Stimulated activated CD4-positive, alpha-beta T cell treated with anti-CD3 and anti-CD28 coated beads, Interleukin-12 subunit alpha, Interleukin-12 subunit beta, amount 100 ng/mL, for 48 hours (primary cell): ENCODE measurements at places on chromosomes 4 and X.

DNA sequence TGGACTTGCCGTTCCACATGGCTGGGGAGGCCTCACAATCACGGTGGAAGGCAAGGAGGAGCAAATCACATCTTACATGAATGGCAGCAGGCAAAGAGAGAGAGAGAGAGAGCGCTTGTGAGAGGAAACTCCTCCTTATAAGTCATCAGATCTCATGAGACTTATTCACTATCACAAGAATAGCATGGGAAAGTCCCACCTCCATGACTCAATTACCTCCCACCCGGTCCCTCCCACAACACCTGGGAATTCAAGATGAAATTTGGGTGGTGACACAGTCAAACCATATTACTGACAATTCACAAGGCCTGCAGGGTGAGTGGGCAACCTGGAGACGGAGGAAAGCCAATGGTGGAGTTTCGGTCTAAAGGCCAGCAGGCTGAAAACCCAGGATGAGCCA, 394.3 kb upstream of the TRAM1L1 start:
- no peak for DNase-seq

- DNase-seq, result no peak
Measured at GRCh38 chrX:119880076-119880475, 8.4 kb downstream of the NDUFA1 start.

DNA sequence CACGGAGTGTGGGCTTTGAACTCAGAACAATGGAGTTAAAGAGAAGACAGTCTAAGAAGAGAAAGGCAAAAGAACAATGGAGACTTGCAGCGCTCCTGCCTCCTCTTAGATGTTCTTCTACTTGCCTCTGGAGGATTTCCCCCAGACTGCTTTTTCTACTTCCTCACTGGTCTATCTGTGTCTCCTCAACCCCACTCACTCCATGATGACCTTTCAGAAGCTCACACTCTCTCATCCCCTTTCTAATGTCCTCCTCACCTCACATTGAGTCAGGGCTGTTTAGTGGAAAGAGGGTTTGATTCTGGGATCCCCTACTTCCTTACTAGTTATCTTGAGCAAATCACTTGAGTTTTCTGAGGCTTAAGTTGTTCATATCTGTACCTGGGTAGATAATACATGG, 12.2 kb upstream of the HERC6 start:
- no peak for DNase-seq

- no peak for DNase-seq
Measured at GRCh38 chrX:136754651-136755050, 26.1 kb downstream of the ARHGEF6 start.

DNA sequence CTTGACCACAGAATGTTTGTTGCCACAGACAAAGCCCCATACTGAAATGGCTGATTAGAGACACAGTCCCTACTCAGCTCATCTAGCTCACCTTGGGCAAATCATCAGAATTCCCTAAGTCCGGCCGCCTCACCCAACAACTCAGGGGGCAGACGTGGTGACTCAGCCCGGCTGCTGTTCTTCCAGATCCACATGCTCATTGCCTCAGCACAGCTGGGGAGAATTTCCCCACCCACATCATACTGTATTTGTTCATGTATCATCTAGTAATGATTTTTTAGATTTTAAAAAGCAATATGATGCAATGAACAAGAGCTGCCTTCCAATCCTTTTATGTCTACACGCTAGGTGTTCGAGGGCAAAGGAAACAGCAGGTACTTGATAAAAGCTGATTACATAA, 333.8 kb upstream of the TENM3 start:
- no peak for DNase-seq

GRCh38 chrX:80246271-80246670, 174.0 kb upstream of the TENT5D start:
- DNase-seq, result no peak

DNA sequence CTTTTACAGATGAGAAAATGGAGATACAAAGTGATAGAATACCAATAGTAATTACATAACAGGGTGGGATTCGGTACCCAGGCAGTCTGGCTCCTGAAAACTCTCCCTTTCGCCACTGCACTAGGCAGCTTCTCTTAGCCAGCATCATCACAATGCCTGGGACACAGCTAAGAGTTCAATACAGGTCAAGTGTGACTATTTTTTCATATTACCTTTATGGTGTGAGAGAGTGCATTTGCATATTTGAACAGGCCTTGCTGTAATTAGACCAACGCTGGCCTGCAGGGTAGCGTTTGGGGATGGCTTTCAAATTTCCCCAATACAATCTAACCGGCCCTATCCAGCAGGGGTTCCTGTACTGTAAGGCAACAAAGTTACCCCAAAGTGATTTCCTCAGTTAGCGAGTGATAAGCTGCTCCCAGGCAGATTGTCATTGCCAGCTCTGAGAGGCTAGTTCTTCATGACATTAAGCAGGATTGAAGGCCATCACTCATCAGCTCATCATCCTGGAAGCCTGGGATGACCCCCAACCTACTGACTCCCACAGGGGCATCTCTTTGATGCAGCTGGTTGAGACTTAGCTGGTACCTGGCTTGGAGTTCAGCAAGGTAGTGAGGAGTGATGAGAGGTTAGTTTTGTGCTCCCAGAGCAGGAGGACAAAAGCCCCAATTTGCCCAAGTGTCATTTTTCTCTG, 836.8 kb upstream of the LCORL start:
- DNase-seq, result no peak

- DNase-seq, result no peak
Measured at GRCh38 chrX:53674581-53674980, 11.9 kb downstream of the HUWE1 start.

GRCh38 chr4:184952522-184952921, 65.8 kb upstream of the HELT start:
- no peak for DNase-seq

GRCh38 chr4:18850867-18851266, 829.3 kb upstream of the LCORL start:
- no peak for DNase-seq

DNA sequence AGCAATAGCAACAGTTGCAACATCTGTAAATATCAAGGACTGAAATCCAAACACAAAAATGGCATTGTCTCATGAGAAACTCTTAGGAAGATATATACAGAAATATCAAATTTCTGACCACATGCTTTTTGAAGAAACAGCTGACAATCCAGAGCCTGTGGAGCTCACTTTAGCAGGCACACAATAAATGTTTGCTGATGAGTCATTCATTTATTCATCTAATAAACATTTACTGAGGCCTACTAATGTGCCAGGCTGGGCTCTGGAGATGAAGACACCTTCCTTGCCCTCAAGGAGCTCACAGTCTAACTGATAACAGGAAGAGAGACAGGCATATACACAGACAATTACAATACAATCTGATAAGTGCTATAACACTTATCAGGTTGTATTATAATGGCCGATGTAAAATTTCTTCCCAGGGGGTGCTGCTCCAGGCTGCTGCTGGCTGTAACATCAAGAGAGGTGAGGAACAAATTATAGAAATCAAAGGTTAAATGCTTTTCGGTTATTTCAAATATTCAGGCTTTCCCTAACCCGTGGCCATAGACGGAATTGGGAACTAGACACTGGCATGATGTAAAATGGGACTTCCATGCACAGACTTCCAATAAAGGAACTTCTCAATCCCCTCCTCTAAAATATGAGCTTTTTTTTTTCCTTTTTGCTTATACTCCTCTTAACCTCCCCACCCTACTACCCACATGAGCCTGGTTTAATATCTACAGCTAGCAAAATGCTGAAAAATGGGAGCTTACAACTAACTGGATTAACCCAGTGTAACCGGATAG, 16.8 kb upstream of the ZCCHC13 start:
- no peak for DNase-seq

- no peak for DNase-seq
Measured at GRCh38 chr4:176781739-176782100, 11.0 kb downstream of the VEGFC start.

GRCh38 chr4:114320126-114320525, 278.5 kb upstream of the UGT8 start:
- DNase-seq, result no peak

- no peak for DNase-seq
Measured at GRCh38 chr4:122847931-122848330, 21.3 kb downstream of the FGF2 start.

GRCh38 chr4:13367244-13367643, 116.9 kb downstream of the RAB28 start:
- DNase-seq, result no peak

DNA sequence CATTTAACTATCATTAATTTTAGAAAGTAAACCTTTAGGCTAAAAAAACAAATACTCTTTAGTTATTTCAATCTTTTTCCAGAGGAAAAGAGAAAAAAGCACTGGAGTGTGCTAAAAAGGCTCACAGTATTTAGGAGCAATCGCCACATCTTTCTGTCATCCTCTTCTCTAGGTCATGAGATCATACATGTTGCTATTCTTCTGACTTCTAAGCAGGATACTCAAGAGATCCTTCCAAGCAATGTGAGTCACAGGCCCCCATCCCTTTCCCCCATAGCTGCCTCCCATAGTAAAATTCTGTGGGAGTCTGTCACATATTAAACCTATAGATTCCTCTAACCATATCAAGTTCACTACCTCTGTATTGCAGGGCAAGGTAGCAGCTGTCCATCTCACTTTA, 7.7 kb downstream of the EDNRA start:
- DNase-seq, result no peak

GRCh38 chrX:38220024-38220414, 652 bp downstream of the SRPX start:
- DNase-seq, result no peak

DNA sequence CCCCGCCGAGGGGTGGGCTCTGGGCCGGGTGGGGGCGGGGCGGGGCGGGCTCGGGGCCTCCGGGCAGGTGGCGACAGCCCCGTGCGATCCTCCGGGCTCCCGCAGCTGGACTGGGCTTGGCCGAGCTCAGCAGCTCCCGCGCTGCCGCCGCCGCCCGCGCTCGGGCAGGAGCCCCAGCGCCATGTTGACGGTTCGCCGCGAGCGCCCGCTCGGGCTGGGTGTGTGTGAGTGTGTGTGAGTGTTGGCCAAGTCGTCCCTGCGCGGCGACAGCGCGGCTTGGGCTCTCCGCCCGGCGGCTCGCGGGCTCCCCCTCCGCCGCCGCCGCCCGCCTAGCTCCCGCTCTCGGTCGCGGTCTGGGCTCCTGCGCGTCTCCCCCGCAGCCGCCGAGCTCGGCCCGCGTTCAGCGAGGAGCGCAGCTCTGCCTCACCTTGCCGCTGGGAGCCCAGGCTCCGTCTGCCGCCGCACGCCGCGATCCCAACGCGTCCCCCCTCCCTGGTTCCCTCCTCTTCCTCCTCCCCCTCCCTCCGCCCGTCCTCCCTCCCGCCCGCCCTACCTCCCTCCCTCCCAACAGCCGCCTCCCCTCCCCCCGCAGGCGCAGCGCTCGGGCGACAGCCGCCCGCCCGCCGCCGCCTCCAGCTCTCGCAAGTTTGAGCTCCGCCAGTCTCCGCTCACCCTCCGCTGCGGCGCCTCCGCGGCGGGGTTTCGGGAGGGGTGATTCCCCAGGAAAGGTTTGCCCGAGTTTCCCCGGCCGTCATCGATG, at the start of gene BCOR:
BCOR (minus strand) TSS at position 455 of the 760 bp plus-strand sequence. CDS start 20,029 bp downstream, outside the sequence.
- DNase-seq, result peak; percentile 51

DNA sequence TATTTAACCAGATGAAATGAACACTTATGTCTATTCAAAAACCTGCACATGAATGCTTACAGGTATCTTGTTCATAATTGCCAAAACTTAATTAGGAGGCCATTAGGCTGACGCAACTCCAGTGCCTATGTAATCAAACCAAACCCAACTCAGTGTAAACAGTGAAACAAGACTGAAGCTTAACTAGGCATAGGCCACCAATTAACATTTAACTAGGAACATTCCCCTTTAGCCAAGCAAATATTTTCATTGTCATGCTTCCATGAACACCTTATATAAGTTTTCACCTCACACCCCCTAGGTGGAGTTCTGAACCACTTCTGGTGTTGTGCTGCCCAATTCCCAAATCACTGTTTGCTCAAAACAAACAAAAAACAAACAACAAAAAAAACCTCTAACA, 686.0 kb downstream of the STPG2 start:
- DNase-seq, result no peak

DNA sequence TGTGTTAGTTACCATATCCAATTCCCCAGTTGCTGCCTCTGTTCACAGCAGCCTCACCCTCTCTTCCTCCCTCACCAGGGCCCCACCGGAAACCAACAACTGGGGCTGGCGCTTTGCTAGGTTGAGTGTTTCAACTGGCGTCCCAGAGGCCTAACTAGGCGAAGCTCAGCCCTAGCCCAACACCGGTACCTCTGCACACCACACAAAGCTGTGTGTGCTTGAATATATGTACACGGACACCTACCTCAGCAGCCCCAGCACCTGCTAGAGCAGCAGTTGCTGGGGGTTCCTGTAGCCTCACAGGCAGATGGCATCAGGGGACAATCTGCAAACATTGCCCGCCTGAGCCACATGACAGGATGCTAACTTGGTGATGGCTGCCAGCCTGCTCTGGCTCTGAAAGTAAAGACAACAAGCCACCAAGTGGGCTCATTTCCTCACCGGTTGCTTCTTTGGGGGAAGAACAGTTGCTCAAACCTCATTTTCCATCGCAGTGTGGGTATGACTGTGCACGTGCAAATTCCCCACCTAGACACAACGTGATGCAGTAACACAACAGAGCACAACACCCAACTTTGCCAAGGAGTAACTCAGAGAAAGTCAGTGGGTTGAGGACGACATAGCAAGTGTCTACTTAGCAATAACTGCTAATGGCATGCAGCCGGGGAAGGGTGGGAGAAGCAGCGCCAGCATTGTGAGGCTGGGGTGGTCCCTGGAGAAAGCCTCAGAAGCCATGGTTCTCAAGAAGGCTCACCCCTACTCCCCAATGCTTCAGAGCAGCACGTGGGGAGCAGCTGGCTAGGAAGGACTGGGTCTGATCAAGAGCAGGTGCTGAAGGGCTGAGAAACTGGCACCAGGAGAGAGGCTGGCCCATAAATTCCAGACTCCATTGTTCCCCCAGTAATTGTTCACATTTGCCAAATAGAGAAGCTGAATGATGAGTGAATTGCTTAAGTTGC, 139.5 kb downstream of the SH3KBP1 start:
- peak; percentile 61 for DNase-seq

GRCh38 chrX:50114113-50114512, 86.7 kb downstream of the AKAP4 start:
- no peak for DNase-seq

DNA sequence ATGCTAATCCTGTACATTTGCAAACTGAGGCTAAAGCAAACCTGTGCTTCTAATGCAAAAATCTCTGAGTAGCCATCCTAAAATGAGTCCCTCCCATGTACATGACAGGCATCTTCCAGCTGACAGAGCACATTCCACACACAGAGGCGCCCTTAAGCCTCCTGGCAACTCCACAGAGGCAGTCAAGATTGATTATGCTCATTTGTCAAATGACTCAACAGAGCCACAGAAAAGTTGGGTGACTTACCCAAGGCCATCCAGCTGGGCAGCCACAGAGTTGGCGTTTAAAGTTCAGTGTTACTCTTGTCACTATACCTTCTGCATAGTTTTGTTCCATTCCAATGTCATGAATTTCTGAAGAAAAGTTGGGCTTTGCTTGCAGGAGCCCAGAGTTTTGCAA, 394.6 kb upstream of the FGF13 start:
- no peak for DNase-seq

DNA sequence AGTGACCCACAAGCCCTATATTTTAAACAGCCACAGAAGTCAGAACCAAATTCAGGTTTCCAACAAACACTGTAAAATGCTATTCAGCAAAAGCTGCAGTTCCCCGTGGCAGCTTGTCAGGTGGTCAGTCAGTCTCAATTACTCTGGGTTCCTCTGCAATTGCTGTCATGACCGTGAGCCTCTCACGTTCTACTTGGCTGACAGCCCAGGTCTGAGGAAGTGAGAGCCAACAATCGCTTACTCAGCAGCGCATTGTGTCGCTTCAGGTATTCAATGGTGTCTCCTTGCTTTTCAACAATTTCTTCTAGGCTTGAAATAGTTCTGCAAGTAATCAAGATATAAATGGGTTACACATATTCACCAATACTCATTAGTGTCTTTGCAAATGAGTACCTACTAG, 25.8 kb downstream of the TRIM75 start:
- no peak for DNase-seq
